ENCODE measurements at places on chromosomes 11 and 22. TPM values are rescaled to one million over a fixed set of nuclear protein-coding genes. Genes with fewer than 3 reads are reported as not detected.

- H3K27me3 ChIP-seq: peaks cover 44% of the 10 kb centered on the region
- peaks cover 4% of the 10 kb centered on the region for H3K4me1 ChIP-seq
- no peak overlapping the region for H3K27ac ChIP-seq
- no peak for DNase-seq
- H3K4me3 ChIP-seq: no peak overlapping the region
These were observed 2.0 kb downstream of the FAT3 start for GRCh38 chr11:92226331-92227229.

DNA sequence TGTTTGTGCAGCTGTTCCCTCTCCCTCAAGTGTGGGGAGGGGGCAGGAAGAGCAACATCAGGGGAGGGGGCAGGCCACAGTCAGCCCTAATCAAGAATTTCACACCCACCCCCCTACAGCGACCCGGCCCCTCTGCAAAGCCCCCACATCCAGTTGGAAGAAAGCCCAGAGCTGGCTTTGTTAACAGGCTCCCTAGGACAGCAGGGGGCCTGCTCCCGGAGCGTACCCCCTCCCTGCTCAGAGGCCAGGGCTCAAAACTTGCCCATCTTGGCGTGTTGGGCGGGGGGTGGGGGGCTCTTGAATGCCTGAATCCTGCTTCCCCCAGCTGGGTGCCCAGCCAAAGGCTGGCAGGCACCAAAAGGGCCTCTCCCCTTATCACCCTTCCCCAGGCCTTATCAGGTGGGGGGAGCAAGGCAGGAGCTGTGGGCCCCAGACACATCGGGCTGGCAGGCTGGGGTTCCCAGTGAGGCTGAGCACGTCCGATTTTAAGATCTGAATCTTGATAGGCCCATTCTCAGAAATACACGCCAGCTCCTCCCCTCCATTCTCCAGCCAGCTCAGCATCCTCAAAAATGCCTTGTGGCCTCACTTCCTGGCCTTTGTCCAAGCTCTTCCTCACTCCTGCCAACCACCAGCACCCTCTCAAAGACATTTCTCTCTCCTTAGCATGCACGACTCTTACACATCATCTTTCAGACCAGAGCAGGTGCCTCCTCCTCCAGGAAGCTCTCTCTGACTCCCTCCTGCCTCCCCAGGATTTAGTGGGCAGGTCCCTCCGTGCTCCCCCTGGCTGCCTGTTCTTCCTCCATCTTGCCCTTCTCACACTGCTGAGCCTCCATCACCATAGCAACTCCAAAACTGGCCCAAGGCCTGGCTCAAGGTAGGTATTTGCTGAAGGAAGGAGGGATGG is 384.8 kb downstream of the MN1 start:
- H3K4me3 ChIP-seq: no peak overlapping the region
- H3K27me3 ChIP-seq: peaks cover 14% of the 10 kb centered on the region
- H3K36me3 ChIP-seq: no peaks in the 10 kb centered on the region
- no peaks in the 10 kb centered on the region for H3K4me1 ChIP-seq
- no peak overlapping the region for H3K27ac ChIP-seq

GRCh38 chr22:32605576-32605975 is 131.0 kb downstream of the FBXO7 start:
- no peaks in the 10 kb centered on the region for H3K36me3 ChIP-seq
- H3K4me1 ChIP-seq: peaks cover 2% of the 10 kb centered on the region
- H3K4me3 ChIP-seq: no peak overlapping the region
- DNase-seq: no peak
- peaks cover 4% of the 10 kb centered on the region for H3K27me3 ChIP-seq

Gene AGBL2
- 5.0 TPM for total RNA-seq

DNA sequence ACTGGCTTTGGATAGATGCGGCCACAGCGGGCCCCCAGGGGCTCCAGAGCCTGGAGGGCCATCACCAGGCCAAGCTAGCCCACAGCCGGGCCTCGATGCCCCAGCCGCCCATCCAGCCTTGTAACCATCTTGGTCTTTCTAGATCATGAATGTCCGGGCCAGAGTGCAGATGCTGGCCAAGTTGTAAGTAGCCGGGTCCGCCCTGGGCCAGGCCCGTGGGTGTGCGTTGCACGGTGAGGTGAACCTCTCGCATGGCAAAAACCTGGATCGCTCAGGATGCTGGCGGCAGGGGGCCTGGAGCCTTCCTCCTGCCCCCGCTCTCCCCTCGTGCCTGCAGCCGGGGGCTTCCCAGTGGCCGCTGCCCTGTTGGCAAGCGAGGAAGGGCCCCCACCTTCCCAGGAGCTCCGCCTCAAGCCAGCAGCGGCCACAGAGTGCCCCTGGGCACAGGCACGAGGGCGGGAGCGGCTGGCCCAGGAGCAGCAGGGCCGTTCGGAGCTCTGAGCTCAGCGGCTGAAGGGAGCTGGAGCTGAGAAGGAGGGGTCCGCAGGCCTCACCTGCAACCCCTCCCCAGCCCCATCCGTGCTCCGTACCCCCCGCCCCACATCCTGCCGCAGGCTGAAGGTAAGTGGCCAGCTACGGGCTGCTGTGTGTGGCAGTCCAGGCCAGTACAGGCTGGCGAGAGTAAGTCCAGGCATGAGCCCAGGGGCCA is 10.9 kb upstream of the MRPL23 start:
- H3K36me3 ChIP-seq: no peaks in the 10 kb centered on the region
- no peak for DNase-seq
- H3K27ac ChIP-seq: no peak overlapping the region
- no peaks in the 10 kb centered on the region for H3K27me3 ChIP-seq
- H3K4me1 ChIP-seq: peaks cover 4% of the 10 kb centered on the region
- H3K4me3 ChIP-seq: no peak overlapping the region

Gene OR8A1
- total RNA-seq: not detected

- no peaks in the 10 kb centered on the region for H3K4me1 ChIP-seq
- DNase-seq: no peak
- no peak overlapping the region for H3K4me3 ChIP-seq
- no peaks in the 10 kb centered on the region for H3K27me3 ChIP-seq
- H3K27ac ChIP-seq: no peak overlapping the region
These were observed 3.8 kb upstream of the SUSD2 start for GRCh38 chr22:24177456-24177855.

DNA sequence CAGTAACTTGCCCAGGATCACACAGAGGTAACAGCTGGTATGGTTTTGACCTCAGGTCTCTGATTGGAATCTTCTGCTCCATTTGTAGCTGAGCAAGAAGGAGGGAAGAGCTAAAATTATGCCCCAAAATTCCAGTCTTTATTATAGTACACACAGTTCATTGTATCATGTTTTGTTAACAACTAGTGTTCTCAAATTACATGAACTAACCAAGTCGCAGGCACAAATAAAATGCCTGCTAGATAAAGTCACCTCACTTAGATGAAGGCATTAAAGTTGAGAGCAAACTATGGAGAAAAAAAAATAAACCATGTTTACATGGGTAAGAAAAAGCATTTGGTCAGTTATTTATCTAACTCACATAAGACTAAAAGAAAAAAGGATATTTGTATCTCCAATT is 58.8 kb downstream of the PDGFD start:
- no peak for DNase-seq
- H3K27me3 ChIP-seq: no peaks in the 10 kb centered on the region
- H3K4me1 ChIP-seq: no peaks in the 10 kb centered on the region
- no peak overlapping the region for H3K27ac ChIP-seq
- H3K36me3 ChIP-seq: no peaks in the 10 kb centered on the region

- H3K27me3 ChIP-seq: peaks cover 1% of the 10 kb centered on the region
- H3K36me3 ChIP-seq: no peaks in the 10 kb centered on the region
- no peak for DNase-seq
- H3K27ac ChIP-seq: no peak overlapping the region
These were observed 36.8 kb upstream of the GRIA4 start for GRCh38 chr11:105573091-105573490.

DNA sequence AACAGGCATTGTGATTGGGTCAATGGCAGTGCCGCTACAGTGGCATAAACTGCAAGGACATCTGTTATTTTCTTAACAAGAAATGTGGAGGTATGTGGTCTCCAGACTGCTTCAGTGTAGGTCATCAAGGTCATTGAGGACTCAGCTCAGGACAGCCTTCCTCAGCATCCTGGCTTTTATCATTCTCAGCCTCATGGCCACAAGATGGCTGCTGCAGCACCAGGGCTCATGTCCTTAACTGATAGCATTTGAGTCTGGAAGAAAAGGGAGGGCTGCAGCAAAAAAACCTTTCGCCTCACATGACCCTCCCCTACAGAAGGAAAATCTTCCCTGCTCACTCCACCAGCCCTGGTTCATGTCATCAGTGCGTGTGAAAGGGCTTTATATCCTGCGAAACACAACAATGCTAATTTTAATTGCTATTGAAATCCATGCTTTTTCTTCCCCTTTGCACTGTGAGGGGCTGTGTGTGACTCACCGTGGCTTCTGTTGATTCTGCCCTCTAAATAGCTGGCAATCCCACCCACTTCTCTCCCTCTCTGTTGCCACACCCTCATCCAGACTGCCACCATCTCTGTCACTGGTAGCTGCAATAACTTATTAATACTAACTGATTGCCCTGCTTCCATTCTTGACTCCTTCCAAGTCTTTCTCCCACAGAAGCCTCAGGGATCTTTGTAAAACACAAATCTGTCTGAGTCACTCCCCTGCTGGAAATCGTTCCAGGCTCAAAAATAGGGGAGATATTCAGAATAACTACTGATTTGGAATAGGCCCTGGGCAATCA is 43.8 kb downstream of the CHRDL2 start:
- no peak overlapping the region for H3K27ac ChIP-seq
- H3K27me3 ChIP-seq: peaks cover 11% of the 10 kb centered on the region
- no peaks in the 10 kb centered on the region for H3K4me1 ChIP-seq
- H3K36me3 ChIP-seq: no peaks in the 10 kb centered on the region
- no peak overlapping the region for H3K4me3 ChIP-seq

DNA sequence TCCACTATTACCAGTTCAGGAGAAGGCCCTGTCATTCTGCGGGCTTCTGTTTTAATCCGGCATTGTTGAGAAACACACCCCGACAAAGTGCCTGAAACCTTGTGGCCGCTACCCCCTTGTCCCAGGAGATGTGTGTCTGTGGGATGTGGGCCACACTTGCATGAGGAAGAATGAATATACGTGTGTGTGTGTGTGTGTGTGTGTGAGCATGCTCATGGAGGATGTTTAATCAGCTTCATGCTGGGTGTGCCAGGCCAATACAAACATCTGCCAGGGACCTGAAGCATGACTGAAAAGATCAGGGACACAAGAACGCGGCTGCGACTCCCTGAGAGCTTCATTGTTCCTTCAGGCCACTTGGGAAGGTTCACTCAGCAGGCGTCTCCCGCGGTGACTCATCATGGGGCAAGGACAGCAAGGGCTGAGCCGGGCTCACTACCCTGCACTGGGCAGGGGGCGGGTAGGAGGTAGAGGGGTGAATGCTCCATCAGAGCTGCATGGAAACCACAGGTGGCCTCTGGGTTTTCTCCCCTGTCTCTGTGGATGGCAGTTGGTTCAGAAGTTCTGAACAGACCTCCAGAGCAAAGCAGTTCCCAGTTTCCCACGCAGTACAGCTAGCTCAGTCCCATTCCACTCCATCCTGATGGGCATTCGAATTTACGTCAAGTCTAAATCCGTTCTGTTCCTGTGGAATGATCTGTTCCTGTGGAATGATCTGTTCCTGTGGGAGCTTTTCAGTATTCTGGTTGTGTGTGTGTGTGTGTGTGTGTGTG is 7.0 kb upstream of the MALAT1 start:
- peaks cover 69% of the 10 kb centered on the region for H3K4me1 ChIP-seq
- H3K4me3 ChIP-seq: no peak overlapping the region
- peak; percentile 39 for DNase-seq
- H3K36me3 ChIP-seq: peaks cover 2% of the 10 kb centered on the region

- H3K27me3 ChIP-seq: no peaks in the 10 kb centered on the region
- H3K4me1 ChIP-seq: no peaks in the 10 kb centered on the region
- no peak overlapping the region for H3K4me3 ChIP-seq
These were observed 25.0 kb downstream of the METTL15 start for GRCh38 chr11:28133146-28133545.

Gene NLRP10
- not detected for total RNA-seq

Gene SEZ6L
- total RNA-seq: not detected

Gene SDHAF2
- total RNA-seq: 31.4 TPM

GRCh38 chr22:30332551-30332950 is 5.8 kb upstream of the TBC1D10A start:
- peaks cover 61% of the 10 kb centered on the region for H3K36me3 ChIP-seq
- H3K4me3 ChIP-seq: no peak overlapping the region
- peak overlapping the region; percentile 83 for H3K27ac ChIP-seq
- no peak for DNase-seq
- H3K27me3 ChIP-seq: no peaks in the 10 kb centered on the region

GRCh38 chr11:123494195-123495050 is 64.4 kb downstream of the GRAMD1B start:
- no peaks in the 10 kb centered on the region for H3K4me1 ChIP-seq
- no peak overlapping the region for H3K27ac ChIP-seq
- no peak overlapping the region for H3K4me3 ChIP-seq
- no peaks in the 10 kb centered on the region for H3K36me3 ChIP-seq

DNA sequence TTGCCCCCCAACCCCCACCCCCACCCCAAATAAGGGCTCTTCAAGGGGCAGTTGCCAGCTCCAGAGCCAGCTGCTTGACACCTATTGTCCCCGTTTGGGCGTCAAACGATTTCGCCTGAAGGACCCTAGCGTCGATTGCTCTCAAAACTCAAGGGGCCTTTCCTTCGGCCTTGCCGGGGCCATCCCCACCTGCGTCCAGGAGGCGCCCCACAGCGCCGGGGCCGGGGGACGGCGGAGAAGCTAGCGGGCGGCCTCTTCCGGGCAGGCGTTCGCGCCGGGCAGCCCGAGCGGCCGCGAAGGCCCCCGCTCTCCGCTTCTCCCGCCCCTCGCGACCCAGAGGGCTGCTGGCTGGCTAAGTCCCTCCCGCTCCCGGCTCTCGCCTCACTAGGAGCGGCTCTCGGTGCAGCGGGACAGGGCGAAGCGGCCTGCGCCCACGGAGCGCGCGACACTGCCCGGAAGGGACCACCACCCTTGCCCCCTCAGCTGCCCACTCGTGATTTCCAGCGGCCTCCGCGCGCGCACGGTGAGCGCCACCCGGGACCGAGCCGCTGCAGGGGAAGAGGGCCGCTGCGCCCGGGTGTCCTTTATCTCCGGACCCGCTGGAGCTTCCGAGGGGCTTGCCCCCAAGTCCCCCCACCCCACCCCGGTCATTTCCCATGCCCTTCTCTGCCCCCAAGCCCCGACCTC is at the start of gene CAPRIN1:
Gene CAPRIN1, plus strand, starts transcription at position 383 of the 687 bp plus-strand sequence. CDS start 690 bp downstream, outside the sequence.
- DNase-seq: peak; percentile 88
- peaks cover 16% of the 10 kb centered on the region for H3K36me3 ChIP-seq
- H3K4me1 ChIP-seq: peaks cover 18% of the 10 kb centered on the region
- H3K27ac ChIP-seq: peak within 1 kb of the TSS; percentile 96
- H3K27me3 ChIP-seq: no peaks in the 10 kb centered on the region
- H3K4me3 ChIP-seq: peak within 1 kb of the TSS; percentile 92

Gene CSNK2A3
- 2.2 TPM for total RNA-seq

Gene PGA5
- not detected for total RNA-seq

- H3K4me3 ChIP-seq: no peak overlapping the region
- peaks cover 11% of the 10 kb centered on the region for H3K27me3 ChIP-seq
- peaks cover 5% of the 10 kb centered on the region for H3K4me1 ChIP-seq
- H3K27ac ChIP-seq: no peak overlapping the region
- no peak for DNase-seq
- no peaks in the 10 kb centered on the region for H3K36me3 ChIP-seq
These were observed 7.0 kb downstream of the DNAJB13 start for GRCh38 chr11:73957654-73958361.
